Stimulated activated CD8-positive, alpha-beta memory T cell treated with anti-CD3 and anti-CD28 coated beads, Interleukin-4, amount 100 ng/mL, for 4 hours (primary cell): ENCODE measurements at places on chromosomes 6 and 20.

DNA sequence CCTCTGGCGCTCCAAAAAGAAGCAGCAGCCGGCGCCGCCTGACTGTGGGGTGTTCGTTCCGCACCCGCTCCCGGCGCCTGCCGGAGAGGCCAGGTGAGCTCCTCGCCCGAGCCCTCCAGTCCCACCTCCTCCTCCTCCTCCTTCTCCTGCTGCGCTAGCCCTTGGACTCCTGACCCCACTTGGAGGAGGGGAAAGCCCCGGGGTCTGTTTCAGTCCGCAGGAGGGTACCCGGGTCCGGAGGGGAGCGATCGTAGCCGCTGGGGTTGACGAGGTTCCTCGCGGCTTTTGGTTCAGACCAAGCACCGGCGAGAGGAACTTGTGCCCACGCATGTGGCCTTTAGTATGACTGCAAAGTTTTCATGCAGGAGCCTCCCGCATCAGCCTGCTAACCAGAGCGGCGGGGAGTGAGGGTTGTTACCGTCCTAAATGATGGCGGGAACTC lies 493 bp downstream of the CRYBG1 start:
- DNase-seq, result no peak

DNA sequence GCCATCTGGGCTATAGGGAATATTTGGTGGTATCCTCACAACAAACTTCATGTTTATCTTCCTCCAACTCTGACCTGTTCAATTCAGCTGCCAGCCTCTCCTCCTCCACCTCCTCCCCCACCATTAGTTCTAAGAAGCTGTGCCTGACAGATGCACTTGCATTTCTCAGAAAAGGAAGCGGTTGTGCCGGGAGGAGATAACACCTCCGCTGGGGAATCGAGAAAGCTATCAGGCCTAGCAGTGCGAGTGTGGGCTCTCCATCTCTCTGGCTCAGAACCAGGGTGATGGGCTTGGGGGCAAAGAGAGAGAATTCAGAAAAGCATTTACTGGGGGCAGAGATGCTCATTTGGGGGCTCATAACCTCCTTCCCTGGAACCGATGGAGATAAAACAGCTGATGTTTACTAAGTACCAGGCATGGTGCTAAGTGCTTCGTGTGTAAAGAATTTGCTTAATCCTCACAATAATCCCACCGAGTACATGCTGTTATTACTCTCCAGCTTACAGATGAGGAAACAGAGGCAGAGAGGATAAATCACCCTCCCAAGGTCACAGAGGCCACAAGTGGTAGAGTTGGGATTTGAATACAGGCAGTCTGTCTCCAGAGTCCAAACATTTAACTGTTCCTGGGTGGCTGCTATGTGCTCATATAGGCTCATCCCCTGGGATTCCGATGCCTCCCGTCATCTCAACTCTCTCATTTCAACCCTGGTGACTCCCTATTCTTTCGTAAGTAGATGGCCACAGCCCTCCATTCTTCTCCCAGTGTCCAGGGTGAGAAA lies 38.3 kb downstream of the COX4I2 start:
- DNase-seq, result peak; percentile 45

GRCh38 chr6:8110117-8110721 lies 7.9 kb upstream of the EEF1E1 start:
- no peak for DNase-seq

DNA sequence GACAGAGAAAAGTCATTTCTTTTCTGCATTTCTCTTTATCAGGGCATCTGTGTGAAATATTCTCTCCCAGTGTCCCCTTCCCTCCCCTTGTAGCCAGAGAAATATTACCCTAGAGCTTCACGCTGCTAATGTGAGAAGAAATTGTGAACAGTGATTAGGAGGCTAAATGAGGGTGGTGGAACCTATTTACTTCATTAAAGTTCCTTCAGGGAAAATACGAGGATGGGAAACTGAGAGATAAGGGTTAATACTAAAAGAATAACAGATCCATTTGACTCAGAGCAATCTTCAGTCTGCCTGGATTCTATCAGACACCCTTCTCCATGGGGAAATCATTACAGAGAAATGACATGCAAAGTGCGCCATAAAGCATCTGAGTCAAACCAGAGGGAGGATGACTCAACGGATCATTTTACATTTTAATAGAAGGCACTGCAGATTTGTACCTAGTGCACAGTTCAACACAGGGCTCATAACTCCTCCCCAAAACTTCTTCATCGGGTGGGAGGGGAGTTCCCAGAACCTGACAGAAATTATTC lies 131.3 kb downstream of the GJA10 start:
- DNase-seq, result no peak

DNA sequence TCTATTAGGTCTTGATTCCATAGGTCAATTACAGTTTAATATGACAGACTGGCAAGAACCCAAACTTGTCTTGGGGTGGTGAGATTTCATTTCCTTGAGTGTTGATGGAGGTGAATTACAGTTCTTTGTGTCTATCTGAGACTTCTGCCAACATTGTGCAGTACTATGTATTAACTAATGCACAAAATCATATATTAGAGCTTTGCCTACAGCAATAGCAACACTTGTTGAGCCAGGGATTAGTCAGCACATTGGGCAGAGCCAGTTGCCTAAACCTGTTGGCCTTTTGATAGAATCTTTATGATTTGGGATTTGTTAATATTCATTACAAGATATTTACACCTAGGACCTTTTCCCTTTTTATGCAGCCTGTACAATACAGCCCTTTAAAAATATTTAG lies 135.3 kb upstream of the CENPW start:
- DNase-seq, result no peak

GRCh38 chr6:167647737-167648470 lies 178.8 kb upstream of the AFDN start:
- no peak for DNase-seq

DNA sequence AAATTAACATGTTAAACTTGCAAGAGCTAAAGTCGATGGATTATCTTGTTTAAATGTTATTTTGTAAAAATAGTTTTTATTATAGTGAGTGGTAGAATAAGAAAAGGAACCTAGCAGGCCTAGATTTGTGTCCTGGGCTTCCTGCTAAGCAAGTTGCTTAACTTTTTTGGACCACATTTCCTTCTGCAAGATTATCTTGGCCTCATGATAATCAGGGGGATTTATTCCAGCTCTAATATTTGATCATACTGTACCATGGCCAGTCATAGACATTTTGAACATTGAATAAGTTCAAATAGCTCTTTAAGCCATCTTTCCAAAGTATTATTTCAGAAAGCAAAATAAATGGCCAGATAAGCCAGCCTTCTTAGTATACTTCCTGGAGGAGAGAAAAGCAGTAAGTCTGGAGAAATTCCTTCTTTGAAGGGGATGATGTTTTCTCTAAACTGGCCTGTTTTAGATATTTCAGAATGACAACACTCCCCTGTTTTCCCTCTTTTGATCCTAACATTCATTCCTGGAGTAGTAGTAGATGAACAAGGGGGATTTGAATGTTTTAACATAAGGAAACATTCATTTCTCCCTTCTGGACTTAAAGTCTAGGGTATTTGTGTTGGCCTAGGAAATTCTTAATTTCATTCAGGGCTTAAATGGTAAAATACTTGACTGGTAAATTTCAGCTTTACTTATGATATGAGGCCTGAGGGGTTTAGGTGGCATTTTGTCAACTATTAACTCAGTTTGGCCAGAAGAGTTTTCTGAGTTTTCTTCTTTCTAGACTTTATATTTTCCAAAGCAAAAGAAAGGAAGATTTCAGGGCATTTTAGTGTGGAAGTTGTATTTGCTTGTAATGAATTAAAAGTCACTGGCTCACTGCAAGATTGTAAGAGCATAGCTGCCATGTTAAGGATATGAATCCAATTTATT lies 108.8 kb upstream of the SCGN start:
- DNase-seq, result no peak

DNA sequence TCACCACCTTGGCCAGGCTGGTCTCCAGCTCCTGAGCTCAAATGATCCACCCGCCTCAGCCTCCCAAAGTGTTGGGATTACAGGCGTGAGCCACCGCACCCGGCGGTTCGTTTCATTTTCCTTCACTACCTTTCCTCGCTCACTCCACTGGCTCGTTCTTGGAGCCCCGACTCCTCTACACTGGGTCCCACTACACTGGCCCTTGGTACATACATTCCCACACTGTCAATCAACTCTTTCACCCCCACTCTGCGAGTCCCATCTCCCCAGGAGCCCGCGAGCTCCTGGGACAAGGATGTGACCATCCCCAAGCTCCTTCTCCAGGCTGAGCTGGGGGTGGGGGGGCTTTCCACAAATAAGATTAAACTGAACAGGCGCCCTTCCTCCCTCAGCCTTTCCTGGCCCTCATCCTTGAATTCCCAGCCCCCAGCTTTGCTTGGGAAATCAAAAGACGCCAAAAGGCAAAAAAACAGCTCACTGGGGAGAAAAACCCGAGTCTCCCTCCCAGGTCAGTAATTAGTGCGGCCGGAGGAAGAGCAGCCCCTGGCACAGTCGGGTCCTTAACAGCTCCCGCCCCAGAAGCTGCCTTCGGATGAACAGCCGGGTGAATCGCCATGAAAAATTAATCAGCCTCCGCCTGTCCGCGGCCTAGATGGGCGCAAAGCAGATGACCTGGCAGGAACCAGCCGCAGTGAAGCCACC lies 42.8 kb upstream of the LY86 start:
- no peak for DNase-seq

DNA sequence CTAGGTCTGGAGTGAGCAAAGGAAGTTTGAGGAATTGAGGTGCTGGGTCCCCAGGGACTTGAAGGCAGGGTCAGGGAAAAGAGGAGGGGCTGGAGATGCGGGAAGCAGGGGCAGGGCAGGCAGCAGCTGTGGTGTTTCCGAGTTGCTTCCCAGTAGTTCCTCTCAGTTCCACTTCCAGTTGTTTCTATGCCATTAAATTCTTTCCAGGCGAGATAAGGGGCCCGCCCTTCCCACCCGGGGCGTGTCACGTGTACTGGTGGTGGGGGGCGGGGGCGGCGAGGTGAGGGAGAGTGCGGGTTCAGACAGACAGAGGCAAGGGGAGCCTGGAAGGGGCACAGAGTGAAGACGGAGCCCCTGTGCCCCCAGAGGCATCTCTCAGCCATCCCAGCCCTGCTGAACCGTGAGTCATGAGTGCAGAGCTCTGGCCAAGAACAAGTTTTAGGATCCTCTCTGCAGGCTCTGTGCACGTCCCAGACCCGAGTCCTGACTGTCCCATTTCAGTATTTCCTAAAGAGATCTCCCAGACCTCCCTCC lies 977 bp downstream of the TNXB start:
- no peak for DNase-seq

DNA sequence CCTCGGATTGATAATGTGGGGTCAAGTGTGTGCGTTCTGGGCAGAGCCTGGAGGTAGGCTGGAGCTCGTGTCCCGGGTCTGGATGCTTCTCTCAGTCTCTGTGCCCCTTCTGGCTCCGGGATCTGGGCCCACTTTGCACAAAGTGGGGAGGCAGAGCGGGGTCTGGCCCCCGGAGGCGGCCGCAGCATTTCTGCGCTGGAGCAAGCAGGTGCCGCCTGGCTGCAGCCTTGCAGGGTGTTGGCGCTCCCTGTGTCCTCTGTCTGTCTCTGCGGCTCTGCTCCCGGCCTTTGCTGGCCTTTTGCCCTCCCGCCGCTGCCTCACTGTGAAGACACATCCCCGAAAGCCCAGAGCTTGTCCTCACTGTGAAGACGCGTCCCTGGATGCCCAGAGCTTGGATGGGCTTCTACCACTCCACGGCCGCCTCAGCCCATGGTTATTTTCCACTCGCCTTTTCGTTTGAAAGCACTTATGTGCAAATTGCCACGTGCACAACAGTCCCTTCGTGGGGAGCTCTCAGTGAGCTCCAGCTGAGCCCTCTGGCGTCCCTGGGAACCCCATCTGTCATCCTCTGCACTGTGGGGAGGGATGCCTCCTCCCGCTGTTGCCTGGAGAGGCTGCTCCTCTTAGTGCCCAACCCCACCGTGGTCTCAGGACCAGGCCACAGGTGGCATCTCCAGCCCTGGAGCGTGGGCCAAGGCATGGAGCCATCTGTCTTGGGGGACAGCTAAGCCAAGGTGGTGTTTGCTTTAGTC lies 17.4 kb downstream of the SLCO4A1 start:
- no peak for DNase-seq

GRCh38 chr6:154353626-154354025 lies 3.0 kb downstream of the IPCEF1 start:
- no peak for DNase-seq

DNA sequence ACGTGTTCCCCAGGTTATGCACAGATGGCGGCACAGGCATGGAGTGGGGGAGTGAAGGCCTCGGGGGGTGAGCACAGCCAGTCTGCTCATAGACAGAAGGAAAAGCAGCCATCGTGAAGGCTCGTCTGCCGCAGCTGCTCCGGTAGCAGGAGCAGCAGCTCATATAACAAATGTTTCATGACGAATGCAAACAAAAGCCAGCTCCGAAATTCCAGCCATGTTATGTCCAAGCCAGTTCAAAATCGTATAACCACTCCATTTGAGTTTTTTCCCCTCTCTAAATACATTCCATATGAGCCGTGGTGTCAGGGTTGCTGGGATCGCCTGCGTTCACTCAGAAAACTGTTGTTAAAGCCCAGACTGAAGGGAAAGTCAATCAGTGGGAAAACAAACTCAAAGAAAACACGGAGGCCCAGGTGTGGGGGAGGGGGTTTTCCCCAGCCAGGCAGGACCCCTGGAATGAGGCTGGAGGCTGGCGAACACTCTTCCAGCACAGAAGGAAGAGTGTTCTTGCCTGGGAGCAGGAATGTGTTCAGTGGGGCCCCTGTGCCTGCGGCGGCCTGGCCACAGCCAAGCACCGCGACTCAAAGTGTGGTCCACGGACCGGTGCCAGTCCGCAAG lies 280.4 kb upstream of the TAB2 start:
- no peak for DNase-seq
